ENCODE measurements at places on chromosomes 12 and 14.

GRCh38 chr12:65568517-65568916 is 255.8 kb upstream of the HMGA2 start:
- no peak for DNase-seq

GRCh38 chr12:28869197-28869596 is 279.9 kb upstream of the FAR2 start:
- DNase-seq, result peak; percentile 5

GRCh38 chr12:73677520-73678291 is 859.9 kb upstream of the ATXN7L3B start:
- DNase-seq, result no peak

DNA sequence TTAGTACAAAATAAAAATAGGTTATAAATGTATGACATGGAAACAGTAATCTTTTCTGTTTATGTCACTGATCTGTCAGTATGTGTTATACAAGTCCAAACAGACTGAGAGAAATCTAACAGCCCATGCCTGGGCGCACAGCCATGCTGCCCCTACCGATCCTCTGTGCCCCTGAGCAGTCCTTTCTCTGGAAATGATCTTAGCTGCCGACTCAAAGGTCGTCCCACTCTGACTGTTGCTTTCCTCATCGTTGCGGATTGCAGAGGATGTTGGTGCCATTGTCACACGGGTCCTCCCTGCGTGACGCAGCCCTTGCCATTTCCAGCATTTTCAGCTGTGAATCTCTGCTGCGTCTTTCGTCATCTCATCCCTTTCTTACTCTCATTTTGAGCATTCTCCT is 82.9 kb upstream of the DYNC1H1 start:
- no peak for DNase-seq

GRCh38 chr14:89248411-89249064 is 168.5 kb downstream of the FOXN3 start:
- DNase-seq, result no peak

GRCh38 chr14:41925409-41925808 is 318.7 kb downstream of the LRFN5 start:
- no peak for DNase-seq

Data from GM04504 (cell line).